Hindlimb muscle (tissue), 1 donor: ENCODE measurements at places on chromosomes 6 and 20. TPM values are rescaled to one million over a fixed set of nuclear protein-coding genes. Genes with fewer than 3 reads are reported as not detected.

DNA sequence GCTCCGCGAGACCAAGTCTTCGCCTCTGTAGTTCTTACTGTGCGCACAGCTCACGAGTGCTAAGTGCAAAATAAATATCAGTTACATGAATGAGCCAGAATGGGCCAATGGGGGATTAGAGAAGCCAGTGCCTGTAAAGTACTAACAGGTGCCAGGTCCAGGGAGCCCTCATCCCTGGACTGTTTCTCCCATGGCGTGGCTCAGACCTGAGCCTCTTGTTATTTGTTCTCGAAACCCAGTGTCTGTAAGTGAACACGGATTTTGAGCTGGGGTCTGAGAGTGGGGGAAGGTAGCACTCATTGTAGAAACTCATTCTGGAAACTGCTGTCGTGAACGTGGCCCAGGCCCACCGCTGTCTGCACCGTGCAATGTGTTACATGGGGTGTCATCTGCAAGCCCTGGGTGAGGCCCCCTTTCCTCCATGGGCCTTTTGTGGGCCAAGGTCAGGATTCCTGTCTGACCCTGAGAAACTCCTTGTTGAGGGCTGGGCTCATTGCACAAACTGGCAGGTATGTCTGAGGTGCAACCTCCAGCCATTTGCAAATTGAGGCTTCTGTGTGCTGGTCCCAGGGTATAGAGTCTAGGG is 154.7 kb downstream of the SYCP2 start:
- DNase-seq = no peak

DNA sequence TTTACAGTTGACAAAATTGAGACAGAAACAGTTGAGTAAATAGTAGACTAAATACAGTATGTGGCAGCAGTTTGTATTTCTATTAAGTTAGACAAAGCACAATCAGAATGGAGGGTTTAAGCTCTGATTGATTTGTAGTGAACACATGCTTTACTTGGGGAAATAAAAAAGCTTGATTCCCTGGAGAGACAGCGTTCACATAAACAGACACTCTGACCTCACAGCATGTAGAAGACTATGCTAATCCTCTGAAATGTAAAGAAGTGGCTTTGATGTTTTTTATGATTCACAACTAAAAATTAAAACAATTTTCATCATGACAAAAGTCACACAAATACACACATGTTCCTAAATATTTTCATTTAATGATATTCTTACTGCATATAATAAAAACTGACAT is 126.9 kb upstream of the FAM83B start:
- DNase-seq = no peak

Gene KCNG1
- 0.35 TPM for polyA plus RNA-seq

Gene ADGB
- polyA plus RNA-seq = not detected

Gene ARMH2
- polyA plus RNA-seq = not detected

DNA sequence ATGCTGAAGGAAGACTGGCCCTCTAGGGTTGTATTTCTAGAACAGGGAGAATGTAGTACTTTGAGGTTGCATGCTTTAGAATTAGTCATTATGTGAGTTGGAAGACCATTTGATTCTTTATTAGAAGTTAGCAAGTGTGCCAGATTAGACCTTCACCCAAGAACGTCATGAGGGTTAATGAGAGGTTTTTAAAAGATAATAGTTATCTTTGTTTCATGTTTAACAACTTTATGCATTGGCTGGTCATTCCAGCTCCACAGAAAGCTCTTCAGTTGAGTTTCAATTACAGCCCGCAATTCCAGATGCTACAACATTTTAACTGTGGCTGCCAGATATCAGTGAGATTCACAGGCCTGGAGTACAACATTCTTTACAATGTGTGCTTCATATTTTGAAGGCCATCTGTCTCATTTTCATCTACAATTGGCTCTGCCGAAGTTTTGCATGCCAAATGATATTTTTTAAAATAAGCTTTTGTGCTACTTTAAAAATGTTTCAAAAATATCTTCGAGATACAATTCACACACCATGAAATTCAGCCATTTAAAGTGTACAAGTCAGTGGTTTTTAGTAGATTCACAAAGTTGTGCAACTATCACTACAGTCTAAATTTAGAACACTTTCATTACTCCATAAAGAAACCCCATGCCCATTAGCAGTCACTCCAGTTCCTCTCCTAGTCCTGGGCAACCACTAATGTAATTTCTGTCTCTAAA is 61.1 kb upstream of the FBXO30 start:
- no peak for DNase-seq

DNA sequence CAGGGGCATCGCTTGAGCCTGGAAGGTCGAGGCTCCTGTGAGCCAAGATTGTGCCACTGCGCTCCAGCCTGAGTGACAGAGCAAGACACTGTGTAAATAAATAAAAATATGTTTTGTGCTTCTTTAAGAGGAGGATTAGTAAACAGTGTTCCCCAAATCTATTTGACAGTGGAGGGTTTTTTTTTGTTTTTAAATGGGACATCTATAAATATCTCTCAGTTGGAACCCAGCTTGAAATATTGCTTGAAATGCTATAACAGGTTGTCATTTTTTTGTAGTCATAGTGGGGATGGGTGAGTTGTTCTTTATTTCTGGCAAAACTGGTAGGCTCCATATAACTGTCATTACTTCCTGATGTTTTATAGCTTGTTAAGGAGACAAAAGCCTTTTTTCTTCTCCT is 54.3 kb downstream of the CARMIL1 start:
- DNase-seq = no peak

DNA sequence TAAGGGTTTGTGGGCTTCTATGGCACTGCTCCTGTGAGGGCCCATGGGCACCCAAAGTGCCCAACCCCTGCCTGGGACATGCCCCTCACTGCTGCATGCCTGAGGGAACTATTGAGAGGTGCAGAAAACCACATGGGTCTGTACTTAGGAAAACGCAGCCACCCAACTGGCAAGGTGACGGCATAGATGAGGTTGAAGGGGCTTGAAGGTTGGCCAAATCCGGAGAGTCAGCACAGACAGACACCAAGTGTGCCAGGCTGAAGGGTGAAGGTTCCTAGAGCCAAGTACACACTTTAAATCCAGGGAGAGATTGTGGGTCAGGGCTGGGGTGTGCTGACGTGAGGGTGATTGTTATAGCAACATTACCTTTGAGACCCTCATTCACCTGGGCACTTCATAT is 6.2 kb downstream of the BANF2 start:
- no peak for DNase-seq

GRCh38 chr20:32792316-32792715 is 27.4 kb upstream of the MAPRE1 start:
- DNase-seq = peak; percentile 10

GRCh38 chr6:63814459-63814858 is 178.9 kb downstream of the PHF3 start:
- no peak for DNase-seq

- no peak for DNase-seq
Observed at GRCh38 chr6:169406034-169406433, 152.4 kb upstream of the THBS2 start.

GRCh38 chr20:21704408-21705385 is 767 bp upstream of the PAX1 start:
- DNase-seq = no peak

Gene SOX12
- 29.8 TPM for polyA plus RNA-seq

DNA sequence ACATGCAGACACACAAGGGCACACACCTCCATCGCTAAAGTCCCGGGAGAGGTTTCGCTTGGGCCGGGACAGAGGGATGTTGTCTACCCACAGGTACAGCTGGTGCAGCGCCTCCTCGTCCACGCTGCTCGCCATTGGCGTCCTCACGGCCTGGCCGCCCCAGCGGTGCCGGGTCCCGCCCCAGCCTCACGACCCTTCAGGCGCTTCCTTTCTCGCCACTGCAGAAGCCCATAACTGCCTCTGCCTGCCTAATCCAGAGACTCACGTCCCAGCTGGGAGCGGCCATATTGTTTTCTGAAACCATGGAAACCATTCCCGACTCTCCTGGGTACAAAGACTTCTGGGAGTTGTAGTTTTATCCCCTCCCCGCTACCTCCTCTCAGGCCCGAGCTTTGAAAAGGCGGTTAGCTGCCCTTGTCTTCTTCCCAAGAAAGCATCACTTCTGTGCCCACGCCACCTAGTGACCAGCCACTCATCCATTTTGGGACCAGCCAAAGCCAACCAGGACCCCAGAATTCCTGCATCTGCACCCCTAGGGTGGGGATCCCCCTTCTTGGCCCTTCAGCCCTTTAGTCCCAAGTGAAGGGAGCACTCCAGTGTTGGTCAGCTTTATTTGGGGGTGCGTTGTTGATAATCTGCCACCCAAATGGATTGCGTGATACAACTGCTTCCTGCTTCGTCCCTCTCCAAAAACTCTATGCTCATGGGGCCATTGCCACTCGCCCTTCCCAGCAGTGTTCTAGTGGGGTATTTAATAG is at the start of gene SPEF1:
SPEF1 (minus strand) TSS at position 296 of the 758 bp plus-strand sequence; CDS start at position 135, 161 bp downstream.
- DNase-seq = peak; percentile 88

Gene PRDM13
- not detected for polyA plus RNA-seq

- DNase-seq = no peak
Observed at GRCh38 chr6:29964518-29964886, 22.2 kb downstream of the HLA-A start.

GRCh38 chr20:595330-596308 is 14.5 kb downstream of the TCF15 start:
- DNase-seq = peak; percentile 85

GRCh38 chr6:26389349-26389894 is 6.5 kb downstream of the BTN2A2 start:
- DNase-seq = no peak

GRCh38 chr6:129894921-129895320 is 33.8 kb upstream of the TMEM244 start:
- no peak for DNase-seq

DNA sequence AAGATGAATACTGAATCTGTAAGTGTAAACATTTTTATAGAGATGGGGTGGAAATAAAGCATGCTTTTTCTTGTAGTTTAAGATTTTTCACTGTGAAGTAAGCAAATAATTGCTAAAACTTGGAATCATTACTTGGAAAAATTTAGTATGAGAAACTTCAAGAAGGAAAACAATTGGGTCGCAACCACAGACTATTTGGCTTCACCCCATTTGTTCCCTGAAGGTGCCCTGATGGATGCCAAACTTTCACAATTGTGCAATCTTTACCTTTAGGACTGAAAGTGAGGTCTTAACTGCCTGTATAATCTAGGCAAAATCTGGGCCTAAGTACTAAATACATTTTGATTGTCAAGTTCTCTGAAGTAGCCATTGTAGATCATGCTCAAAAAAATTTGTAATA is 330.1 kb downstream of the HDGFL1 start:
- peak; percentile 25 for DNase-seq

GRCh38 chr20:56400001-56400640 is 7.7 kb downstream of the CSTF1 start:
- DNase-seq = peak; percentile 69

DNA sequence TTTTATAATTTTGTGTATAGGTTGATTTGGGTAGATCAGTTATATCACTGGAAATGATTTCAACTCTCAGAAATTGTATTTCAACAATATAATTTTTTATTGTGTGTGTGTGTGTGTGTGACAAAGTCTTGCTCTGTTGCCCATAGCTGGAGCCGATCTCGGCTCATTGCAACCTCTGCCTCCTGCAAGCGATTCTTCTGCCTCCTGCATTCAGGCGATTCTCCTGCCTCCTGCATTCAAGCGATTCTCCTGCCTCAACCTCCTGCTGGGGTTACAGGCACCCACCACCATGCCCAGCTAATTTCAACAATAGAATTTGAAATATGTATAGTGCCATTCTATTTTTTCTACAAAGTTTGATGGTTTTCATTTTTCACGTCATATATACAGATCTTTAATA is 24.1 kb downstream of the AFDN start:
- no peak for DNase-seq

GRCh38 chr6:151627689-151628444 is 134.1 kb downstream of the CCDC170 start:
- no peak for DNase-seq

Gene BTNL2
- polyA plus RNA-seq = 0.28 TPM

DNA sequence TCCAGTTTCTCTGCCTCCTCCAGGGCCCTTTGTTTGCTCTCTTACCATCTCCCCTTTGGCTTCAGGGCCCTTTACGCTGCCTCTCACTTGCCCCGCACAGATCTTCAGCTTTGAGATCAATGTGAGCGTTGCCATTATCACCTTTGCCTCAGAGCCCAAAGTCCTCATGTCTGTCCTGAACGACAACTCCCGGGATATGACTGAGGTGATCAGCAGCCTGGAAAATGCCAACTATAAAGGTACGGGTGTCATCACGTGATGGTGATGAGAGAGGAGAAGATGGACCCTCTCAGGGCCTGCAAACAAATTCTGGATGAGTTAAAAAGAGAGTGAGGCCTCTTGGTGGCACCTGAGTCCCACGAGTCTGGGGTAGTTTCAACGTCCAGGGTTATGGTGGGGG is 8.3 kb downstream of the C2 start:
- no peak for DNase-seq

GRCh38 chr20:56088375-56088774 is 83.1 kb upstream of the CBLN4 start:
- no peak for DNase-seq

DNA sequence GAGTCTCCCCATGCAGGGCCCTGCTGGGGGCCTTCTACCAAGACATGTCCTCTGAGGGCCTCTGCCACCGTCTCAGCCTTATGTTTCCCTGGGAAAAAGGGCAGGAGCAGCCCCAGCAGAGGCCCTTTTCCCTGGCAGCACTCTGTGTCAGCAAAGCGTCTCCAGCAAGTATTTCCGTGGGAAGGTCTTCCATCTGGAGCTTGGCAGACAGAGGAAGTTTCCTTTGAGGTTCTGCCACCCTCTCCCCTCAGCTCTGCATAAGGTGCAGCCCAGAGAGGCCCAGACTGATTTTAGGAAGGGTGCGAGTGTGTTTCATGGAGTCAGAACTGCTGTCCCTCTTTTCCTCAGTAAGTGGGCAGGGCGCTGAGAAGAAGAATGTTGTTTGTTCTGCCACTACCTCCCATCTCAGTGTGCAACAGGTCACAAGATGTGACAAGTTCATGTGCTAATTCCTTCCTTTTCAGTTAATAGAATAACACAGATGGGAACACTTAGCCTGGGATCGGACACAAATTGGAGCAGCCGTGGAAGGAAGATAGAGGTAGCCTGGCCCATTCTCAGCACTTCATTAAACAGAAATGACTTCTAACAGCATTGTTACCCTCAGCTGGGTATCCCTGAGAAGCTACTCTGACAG is 784.4 kb downstream of the MAFB start:
- DNase-seq = no peak

GRCh38 chr20:41426086-41426830 is 59.6 kb upstream of the EMILIN3 start:
- DNase-seq = no peak

Gene AHI1
- 19.7 TPM for polyA plus RNA-seq

GRCh38 chr20:33165416-33166055 is 2.4 kb upstream of the BPIFA2 start:
- no peak for DNase-seq

DNA sequence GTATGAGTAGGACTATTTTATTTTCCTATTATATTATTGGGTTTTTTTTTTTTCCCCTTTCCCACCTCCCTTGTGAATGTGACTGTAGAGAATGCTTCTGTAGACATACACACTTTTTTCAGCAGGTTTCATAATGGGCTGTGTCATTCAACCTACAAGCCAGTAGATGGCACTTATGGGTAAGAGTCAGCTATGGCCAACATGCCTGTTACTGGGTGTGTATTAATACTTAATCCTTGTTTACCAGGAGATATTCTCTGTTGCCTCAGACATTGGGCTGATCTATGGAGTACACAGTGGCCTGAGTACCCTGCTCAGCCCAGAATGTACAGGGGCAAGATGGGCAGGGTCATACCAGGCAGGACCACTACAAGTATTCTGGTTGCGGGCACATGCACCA is 382.5 kb downstream of the EPHA7 start:
- DNase-seq = no peak

GRCh38 chr6:159695984-159696383 is 2.9 kb upstream of the SOD2 start:
- DNase-seq = no peak

Gene CYP24A1
- 0.88 TPM for polyA plus RNA-seq
